Muscle of leg (tissue), 16 donors: ENCODE measurements at places on chromosomes 16 and 17. TPM values are rescaled to one million over a fixed set of nuclear protein-coding genes. Genes with fewer than 3 reads are reported as not detected.

ZNF597 gene
- 1.6 TPM for polyA plus RNA-seq

ATAD5 gene
- 3.6 TPM for polyA plus RNA-seq

SUPT4H1 gene
- 107 TPM for polyA plus RNA-seq

SECTM1 gene
- 3.7 TPM for polyA plus RNA-seq

SRL gene
- 583 TPM for polyA plus RNA-seq

GNG13 gene
- polyA plus RNA-seq = not detected

PLD6 gene
- 5.3 TPM for polyA plus RNA-seq

ARSG gene
- polyA plus RNA-seq = 2.9 TPM

CFAP97D1 gene
- polyA plus RNA-seq = not detected

HAP1 gene
- polyA plus RNA-seq = not detected

SSTR5 gene
- not detected for polyA plus RNA-seq

TMEM220 gene
- 10.9 TPM for polyA plus RNA-seq

MMP25 gene
- polyA plus RNA-seq = 2.5 TPM

PRSS36 gene
- 1.5 TPM for polyA plus RNA-seq

RNF43 gene
- 0.06 TPM for polyA plus RNA-seq

CCL2 gene
- 35.3 TPM for polyA plus RNA-seq

INO80E gene
- 36.8 TPM for polyA plus RNA-seq

MYO1D gene
- 10.2 TPM for polyA plus RNA-seq

NGFR gene
- 65.1 TPM for polyA plus RNA-seq

MAP2K6 gene
- 16.4 TPM for polyA plus RNA-seq

MLST8 gene
- 38.2 TPM for polyA plus RNA-seq

RBFOX1 gene
- 59.7 TPM for polyA plus RNA-seq

NFATC3 gene
- 23.7 TPM for polyA plus RNA-seq

ZNF174 gene
- polyA plus RNA-seq = 7.8 TPM

HASPIN gene
- polyA plus RNA-seq = 5.0 TPM

ZDHHC1 gene
- 24.1 TPM for polyA plus RNA-seq

CNEP1R1 gene
- polyA plus RNA-seq = 19.7 TPM

C17orf58 gene
- 18.9 TPM for polyA plus RNA-seq

DHRS7C gene
- polyA plus RNA-seq = 49.5 TPM

HOXB3 gene
- polyA plus RNA-seq = 3.1 TPM

UBE2Z gene
- 59.7 TPM for polyA plus RNA-seq

KRT40 gene
- polyA plus RNA-seq = 4.8 TPM

PDIA2 gene
- polyA plus RNA-seq = 0.58 TPM

TELO2 gene
- polyA plus RNA-seq = 26.3 TPM

HSPB9 gene
- polyA plus RNA-seq = 0.11 TPM

ATP5PD gene
- polyA plus RNA-seq = 280 TPM

CD7 gene
- polyA plus RNA-seq = 0.50 TPM

SYT17 gene
- polyA plus RNA-seq = 4.6 TPM

CA5A gene
- not detected for polyA plus RNA-seq

STAC2 gene
- polyA plus RNA-seq = 0.26 TPM

CDT1 gene
- polyA plus RNA-seq = 7.6 TPM

CAMTA2 gene
- polyA plus RNA-seq = 25.2 TPM

MFAP4 gene
- polyA plus RNA-seq = 230 TPM

CDK5R1 gene
- 10.0 TPM for polyA plus RNA-seq

PNMT gene
- polyA plus RNA-seq = 5.1 TPM

CAPNS2 gene
- polyA plus RNA-seq = 0.12 TPM

TMEM100 gene
- 9.1 TPM for polyA plus RNA-seq

RGS9 gene
- polyA plus RNA-seq = 4.2 TPM

CLEC10A gene
- polyA plus RNA-seq = 1.4 TPM
